ENCODE measurements at places on chromosomes 3 and 15.

DNA sequence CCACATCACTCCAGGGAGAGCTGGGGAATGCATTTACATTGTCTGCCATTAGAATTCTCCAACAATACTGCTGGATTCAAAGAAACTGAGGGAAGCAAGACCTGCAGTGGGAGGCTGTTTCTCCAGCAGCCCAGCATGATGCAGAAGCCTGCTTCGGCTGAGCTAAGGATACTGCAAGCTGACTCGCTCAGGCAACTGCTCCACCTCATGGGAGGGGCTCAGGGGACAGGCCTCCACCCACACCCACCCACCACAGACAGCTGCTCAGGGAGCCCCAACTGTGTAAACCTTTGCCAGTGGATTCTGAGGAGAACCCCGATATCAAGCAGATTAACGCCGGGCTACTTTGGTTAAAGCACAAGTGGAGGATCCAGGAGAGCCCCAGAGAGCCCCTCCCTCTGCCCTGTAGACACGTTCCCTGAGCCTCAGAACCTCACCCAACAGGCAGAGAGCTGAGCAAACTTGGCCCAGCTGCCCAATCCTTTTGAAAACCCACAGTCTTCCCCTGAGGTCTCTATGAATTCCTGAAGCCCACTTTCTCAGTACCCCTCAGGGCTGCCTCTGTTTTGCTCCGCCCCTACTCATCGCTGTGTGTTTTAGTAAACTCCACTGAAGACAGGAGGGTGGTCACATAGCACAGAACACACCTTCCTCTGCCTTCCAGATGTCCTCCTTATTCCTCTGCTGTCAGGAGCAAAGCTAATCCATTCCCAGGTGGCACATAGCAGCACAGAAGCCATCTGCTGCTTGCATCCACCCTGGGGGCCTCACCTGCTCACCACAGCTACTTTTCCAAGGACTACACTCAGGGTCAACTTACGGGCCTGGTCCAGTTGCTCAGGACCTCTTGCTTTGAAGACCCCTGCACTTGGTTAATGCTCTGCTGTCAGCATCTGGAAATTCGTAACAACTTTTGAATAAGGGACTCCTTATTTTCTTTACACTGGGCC, 269.0 kb downstream of the ABHD5 start:
- no peak for DNase-seq

- DNase-seq, result no peak
These were observed 48.0 kb upstream of the UTS2B start for GRCh38 chr3:191378142-191378812.

DNA sequence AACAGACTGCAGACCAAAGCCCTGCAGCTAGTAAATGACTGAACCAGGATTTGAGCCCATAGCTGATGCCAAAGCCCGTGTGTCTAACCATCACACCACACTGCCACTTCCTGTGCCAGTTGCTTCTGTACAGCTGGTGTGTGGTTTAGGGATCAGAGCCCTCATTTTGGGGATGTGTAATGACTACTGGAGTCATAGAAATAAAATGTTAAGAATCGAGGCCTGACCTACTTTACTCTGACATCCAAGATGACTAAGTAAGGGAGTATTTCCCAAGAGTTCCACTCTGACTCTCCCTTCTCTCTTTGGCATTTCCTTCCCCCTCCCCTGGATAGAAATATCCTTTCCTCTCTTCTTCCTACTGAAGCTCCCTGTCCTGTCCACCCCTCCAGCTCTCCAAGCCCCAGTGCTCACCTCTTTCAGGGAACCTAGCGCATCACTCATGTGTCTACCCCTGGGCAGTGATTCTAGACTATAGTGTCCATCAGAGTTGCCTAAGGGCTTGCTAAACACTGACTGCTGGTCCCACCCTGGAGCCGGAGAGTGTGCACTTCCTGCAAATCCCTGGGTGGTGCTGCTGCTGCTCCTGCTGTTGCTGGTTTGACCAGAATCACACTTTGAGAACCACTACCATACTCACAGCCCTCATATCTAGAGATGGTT, 53.8 kb downstream of the MGLL start:
- no peak for DNase-seq

- no peak for DNase-seq
These were observed 207.7 kb downstream of the PLOD2 start for GRCh38 chr3:145953316-145953715.

DNA sequence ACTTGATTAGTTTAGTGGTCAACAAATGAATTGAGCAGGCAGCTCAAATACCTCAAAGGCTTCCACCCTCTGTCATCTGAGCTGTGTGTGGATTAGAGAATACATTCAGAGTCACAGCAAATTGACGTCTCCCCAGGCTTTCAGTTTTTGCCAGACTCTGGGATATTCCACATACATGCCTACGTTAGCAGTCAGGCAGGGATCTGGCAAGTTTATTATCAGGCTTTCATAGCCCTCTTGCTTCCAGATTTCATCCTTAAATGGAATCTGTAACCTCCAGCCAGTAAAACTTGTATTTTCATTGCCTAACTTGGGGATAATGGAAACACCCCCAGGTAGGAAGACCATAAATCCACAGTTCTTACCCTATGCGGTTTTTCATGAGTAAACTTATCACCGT, 115.9 kb downstream of the RASA2 start:
- no peak for DNase-seq

GRCh38 chr3:74041068-74041675, 416.4 kb upstream of the PDZRN3 start:
- no peak for DNase-seq

GRCh38 chr3:21722301-21722700, 28.7 kb downstream of the ZNF385D start:
- no peak for DNase-seq

- no peak for DNase-seq
These were observed 10.4 kb upstream of the ZNF662 start for GRCh38 chr3:42895580-42895868.

DNA sequence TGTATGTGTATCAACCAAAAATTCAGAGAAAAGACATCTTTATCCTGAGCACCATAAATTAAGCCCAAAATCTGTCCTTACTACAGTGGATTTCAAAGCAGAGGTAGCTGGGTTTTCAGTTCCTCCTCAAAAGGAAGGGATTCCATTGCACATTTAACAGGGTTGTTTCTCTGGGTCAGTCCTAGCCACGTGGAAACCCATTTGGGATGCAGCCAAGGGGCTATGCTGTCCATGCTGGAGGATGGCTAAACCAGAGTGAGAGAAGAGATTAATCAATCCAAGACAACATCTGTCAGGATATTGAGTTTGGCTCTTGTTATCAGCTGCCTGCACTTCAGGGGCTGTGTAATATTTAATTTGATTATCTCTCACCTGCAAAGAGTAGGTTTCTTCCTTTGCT, 28.1 kb downstream of the LSAMP start:
- DNase-seq, result no peak

- DNase-seq, result no peak
These were observed 190.9 kb upstream of the MME start for GRCh38 chr3:154889227-154889634.

- no peak for DNase-seq
These were observed 22.1 kb downstream of the PARL start for GRCh38 chr3:183862610-183863009.

- no peak for DNase-seq
These were observed 168.6 kb downstream of the SHQ1 start for GRCh38 chr3:72679540-72680198.

DNA sequence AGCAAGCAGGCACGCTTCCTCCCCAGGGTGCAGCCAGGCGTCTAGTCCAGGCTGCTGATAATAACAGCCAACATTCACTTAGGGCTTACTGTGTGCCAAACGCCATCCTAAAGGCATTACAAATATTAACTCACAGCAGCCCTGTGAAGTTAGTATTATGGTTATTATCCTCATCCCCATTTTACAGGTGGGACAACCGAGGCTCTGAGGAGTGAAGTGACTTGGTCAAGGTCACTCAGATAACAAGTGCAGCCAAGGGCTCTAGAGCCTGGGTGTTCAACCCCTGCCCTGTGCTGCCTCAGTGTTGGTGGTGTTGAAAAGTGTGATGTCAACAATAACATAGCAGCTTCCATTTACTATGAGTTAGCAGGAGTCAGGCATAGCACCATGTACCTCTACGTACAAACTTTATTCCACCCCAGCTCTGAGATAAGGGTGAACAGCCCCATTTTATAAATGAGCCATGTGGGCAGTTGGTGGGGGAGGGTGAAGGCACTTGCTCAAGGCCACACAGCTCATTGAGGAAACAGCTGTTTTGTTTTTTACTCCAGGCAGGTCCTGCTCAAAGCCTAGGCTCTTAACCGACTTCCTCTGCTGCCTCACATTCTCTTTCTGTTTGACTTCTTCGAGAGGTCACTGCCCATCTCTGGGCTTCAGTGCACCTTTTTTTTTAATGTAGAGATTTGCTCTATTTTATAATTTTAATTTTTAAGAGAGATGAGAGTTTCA, 24.0 kb upstream of the TRH start:
- DNase-seq, result no peak

DNA sequence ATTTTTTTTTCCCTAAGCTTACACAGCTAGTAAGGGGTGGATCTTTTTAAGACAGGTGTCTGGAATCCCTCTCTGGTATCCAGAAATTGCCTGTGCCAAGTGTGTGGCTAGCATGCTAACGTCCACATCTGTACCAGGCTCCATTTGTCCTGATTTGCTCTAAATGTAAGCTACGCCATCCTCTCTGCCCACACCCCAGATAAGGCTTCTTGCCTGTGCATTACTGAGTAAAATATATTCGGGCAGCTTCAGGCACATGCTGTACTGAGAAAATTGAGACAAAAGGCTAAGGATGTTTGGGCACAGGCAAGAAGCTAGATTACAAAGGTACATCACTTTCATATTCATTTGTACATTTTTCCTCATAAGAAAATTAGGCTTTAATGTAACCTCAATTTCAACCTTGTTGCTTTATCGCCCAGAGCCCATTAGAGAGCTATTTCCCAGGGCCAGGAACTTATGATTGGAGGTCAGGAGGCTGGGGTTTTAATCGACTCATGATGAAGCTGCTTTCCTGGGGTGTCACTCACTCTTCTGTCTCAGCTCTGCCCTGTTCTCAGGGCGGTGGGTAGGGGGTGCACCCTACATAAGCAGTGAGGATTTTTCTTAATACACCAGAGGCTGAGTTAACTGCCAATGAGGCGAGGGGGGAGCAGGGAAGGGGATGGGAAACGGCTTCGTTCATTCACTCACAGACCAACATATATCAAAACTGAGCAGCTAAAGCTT, 106.3 kb downstream of the RORA start:
- DNase-seq, result no peak

DNA sequence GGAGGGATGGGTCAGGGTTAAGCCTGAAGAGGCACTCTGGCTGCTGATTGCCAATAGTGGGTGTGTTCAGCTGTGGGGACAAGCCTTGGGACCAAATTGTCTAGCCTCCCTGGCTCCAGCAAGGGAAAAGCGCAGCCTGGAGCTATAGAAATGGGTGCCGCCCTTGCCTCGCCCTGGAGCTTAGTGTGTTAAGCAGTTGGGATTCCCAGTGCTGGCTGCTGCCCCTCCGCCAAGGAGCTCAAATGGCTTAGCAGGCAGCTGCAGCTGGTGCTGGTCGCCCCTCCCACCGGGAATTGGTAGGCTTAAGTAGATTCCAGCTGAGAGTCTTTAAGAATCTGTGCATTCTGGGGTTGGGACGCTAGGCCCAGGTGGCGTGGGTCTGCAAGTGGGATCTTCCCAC, 662.9 kb upstream of the TBL1XR1 start:
- no peak for DNase-seq

DNA sequence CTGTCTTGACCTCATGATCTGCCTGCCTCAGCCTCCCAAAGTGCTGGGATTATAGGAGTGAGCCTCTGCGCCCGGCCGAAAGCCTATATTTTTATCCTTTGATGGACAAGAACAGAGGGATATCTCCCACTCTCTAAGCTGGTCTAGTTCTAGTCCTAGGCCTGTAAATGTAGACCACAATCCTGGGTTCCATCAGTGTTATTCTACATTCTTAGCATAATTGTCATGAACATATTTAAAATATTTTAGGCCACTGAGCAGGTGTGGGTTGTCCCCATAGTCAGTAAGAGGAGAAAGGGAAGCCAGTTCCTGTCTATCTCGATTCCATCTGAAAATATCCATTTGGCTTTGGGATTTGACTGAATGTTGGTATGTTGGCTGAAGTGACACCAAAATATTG, 118.1 kb downstream of the EBLN2 start:
- DNase-seq, result no peak

DNA sequence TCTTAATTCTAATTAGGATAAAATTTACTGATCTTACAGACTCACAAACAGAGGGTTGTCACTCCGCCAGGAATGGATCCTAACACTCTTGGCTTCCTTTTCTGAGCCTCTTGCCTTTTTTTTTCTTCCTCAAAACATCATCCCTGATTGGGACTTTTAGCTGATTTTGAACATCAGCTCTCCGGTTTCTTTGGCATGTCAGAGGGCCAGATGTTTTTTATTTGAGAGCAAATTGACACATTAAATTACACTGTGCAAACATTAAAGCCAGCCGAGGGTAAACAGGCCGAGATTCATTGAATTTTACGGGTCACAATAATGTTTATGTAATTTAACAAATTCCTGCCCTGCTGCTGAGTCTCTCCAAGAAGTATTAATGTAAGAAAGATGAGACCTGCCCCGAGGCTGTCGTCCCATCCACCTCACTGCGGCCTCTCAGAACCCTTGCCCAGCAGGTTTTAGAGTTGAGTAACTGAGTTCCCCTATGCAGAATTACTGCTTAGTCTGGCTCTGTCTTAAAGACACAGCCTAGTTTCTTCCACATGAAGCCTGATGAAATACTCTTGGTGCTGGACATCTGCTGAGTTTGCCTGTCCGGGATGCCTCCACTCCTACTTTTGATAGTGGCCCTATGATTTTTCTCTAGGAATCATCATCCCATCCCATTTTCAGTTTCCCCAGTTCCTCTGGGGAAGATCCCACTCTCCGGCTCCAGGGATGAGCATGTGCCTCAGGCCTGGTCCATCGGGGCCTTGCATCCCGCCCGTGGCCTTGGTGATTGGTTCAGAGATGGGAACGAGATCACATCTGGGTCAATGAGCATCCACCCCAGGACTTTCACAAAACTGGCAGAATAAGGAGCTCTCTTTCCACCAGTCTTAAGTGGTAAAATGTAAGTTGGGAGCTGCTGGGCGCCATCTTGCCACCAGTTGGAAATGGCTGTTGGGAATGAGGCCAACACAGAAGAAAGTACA, 226.6 kb upstream of the TLE3 start:
- DNase-seq, result peak; percentile 98
